NCI-H1105 (cell line): ENCODE measurements at places on chromosomes 3 and 15.
A peak's percentile ranks its signal among the peaks of the same experiment; 100 is the strongest.

GRCh38 chr3:142912402-142913172 is 23.7 kb upstream of the PCOLCE2 start:
- no peak for DNase-seq

DNA sequence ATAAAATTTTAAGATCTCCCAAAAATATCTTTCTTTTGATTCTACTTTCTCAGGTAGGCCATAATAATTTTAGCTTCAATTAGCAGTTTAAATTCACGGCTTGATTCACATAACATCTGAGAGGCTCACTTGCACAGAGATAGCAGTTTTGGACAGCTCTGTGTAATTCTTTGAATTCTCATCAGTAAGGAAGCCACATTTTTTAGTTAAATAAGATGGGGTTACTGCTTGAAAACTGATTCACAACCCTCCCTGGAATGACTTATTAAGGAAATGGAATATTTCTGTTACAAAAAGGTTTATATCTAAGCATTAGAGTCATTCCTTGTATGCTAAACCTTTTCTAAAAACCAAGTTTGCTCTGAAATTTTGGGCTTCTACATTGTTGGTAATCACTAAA is 212.7 kb downstream of the ALCAM start:
- no peak for DNase-seq

DNA sequence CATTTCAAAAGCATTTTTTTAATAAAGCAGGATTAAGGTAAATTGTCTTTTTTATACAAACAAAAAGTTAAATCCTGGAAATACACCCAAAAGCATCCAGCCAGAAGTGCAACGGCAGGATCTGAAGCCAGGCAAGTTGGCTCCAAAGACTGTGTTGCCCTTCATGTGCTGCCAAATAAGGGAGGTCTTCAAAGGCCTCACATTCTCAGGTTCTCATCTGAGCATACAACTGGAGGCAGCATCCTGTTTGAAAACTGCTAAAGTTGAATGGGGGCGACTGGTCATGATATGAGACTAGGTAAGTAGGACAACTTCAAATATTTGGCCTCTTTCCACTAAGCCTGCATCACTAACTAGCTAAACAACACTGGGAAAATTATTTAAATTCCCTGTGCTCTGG is 52.2 kb downstream of the IMPG2 start:
- no peak for DNase-seq

GRCh38 chr3:170477395-170477794 is 58.7 kb downstream of the CLDN11 start:
- DNase-seq = no peak

GRCh38 chr15:40047415-40048210 is 8.6 kb upstream of the SRP14 start:
- no peak for DNase-seq

DNA sequence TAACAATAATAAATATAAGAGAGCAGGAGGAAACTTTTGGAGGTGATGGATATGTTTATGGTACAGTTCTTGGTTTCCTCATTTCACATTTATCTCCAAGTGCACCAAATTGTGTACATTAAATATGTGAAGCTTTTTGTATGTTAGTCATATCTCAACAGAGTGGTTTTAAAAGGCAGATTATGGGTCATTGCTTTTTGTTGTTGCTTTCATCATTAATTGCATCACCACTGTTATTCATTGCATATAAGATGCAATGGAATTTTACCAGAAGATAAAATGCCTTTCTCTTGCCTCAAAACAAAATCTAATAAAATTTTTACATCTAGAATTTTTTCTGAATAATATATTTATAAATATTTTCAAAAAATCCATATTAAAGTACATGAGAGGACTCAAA is 1198.9 kb upstream of the GBE1 start:
- DNase-seq = no peak

- no peak for DNase-seq
Observed at GRCh38 chr3:48026951-48027908, 11.0 kb upstream of the MAP4 start.

DNA sequence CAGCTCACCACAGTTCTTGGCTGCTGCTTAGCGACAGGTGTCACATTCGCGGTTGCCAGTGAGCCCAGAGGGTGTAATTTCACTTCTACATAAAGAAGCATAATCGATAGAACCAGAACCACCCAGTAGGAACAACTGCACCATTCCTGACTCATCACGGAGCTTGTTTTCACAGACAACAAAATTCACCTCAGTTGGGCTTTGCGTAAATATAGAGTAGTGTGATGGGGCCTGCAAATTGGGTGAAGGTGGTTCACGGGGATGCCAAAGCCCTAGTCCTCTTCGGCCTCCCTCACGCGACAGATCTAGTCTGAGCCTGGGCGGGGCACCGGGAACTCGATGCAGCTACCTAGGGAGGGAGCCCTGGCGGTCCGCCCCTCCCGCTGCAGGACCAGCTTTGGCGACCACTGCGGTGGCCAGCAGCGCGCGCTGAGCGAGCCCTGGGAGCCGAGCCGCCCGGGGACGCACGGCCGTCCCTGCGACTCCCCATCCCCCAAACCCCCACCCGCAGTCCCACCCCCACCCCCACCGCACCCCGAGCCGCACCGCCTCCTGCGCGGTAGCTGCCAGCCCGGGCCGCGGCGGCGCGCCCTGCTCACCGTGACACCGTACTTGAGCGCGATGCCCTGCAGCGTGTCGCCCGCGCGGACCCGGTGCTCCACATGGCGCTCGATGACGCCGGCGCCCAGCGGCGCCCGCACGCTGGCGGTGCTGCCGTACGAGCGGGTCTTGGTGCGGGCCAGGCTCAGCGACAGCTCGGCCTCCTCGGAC is 519 bp downstream of the LYSMD2 start:
- peak; percentile 34 for DNase-seq

DNA sequence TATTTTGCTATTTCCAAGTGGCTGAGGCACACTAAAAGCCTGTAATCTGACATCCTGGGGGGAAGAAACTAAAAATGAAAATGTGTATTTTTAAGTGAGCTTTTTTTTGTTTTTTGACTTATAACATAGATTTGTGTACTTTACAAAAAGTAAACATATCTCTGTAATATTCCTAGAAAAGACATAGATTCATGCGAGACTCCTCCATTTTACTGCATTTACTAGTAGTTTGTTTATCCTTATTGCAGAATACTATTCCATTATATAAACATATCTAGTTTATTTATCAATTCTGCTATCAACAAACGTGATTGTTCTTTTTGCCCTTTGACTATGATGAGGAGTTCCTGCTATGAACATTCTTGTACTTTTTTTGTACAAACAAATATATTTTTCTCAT is 67.8 kb upstream of the PLSCR5 start:
- no peak for DNase-seq

GRCh38 chr3:139764069-139764905 is 86.5 kb upstream of the NMNAT3 start:
- DNase-seq = no peak

- DNase-seq = peak; percentile 52
Observed at GRCh38 chr3:192844836-192845525, 72.7 kb downstream of the MB21D2 start.

- no peak for DNase-seq
Observed at GRCh38 chr3:141380987-141381386, 12.7 kb downstream of the ZBTB38 start.

DNA sequence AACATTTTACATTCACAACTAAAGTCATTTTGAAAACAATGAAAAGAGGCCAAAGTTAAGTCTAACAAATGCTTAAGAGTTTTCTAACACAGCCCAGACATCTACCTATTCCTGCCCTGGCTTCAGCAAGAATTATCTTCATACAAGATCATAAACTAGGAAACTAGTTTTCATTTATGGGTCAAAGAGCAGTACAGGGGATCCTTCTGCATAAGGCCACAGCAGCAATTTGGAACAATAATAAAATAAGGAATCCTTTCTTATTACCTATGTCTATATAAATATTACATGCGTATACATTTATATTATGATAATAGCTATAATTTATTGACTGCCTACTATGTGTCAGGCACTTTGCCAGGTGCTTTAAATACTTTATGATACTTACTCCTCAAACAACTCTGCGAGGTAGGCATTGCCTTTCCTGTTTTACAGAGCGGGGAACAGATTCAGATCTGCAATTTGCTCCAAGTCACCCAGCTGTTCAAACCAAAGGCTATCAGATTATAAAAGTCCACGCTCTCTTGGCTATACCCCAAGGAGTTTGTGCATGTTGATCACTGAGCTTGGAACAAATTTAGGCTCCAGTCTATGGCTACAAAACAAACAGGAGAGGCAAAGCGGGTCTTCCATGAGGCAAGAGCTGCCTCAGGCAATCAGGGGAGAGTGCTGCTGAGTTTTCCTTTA is 196.4 kb downstream of the RORA start:
- DNase-seq = peak; percentile 42

DNA sequence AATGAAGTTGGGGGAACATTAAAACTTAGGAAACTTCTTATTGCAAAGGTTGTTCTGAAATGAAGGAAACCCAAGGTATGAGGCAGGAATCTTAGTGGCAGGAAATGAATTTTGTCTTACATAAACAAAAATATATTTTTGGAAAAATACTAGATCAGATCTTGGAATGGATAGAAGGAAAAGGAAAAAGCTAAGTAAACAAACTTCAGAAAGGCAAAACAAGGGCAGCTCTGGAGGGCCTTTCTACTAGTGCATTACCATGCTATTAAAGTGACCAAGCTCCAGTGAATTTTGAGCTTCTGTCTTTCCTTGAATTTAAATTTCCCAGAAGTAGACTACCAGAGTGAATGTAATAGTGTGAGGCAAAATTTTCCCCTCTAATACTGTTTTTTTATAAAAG is 13.6 kb downstream of the ARL6 start:
- no peak for DNase-seq

DNA sequence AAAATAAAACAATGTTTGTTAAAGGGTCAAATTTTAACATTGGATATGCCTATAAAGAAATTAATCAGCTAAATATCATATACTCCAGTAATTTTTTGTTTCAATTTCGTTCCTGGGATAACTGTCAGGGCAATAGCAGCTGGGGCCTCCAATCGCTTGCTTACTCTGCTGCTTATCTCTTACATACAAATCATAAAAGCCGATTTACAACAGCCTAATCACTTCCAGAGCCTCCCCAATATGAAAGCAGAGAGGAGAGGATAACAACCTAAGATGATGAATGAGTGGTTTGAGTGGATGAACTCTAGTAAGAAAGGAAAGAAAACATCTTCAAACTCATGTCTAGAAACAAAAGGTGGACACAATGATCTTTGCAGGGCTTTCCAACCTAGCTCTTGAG is 80.7 kb upstream of the PSMD6 start:
- no peak for DNase-seq

GRCh38 chr15:69303337-69304181 is 4.8 kb downstream of the PAQR5 start:
- no peak for DNase-seq

GRCh38 chr15:52546031-52546751 is 17.5 kb upstream of the MYO5A start:
- DNase-seq = no peak

- no peak for DNase-seq
Observed at GRCh38 chr3:174332391-174332790, 526.7 kb upstream of the NAALADL2 start.

DNA sequence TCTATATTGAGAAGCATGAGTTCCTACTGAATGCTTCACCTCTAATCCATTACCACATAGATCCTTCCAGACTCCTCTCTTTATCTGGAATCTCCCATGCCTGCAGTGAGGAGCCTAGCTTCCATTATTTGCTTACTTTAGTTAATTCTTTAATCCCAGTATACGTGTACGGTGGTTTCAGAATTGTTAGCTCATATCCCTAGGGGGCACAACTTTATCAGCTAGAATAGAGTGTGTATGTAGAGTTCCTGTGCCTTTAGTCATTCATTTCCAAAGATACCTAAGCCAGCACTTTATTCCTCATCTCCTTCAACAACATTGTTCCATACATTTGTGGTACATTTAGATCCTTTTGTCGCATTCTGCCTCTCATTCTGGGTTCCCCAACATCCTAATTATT is 226.0 kb downstream of the TJP1 start:
- no peak for DNase-seq

- DNase-seq = no peak
Observed at GRCh38 chr3:11642431-11643191, 1.1 kb downstream of the VGLL4 start.

- no peak for DNase-seq
Observed at GRCh38 chr15:70034596-70034995, 63.1 kb downstream of the TLE3 start.

DNA sequence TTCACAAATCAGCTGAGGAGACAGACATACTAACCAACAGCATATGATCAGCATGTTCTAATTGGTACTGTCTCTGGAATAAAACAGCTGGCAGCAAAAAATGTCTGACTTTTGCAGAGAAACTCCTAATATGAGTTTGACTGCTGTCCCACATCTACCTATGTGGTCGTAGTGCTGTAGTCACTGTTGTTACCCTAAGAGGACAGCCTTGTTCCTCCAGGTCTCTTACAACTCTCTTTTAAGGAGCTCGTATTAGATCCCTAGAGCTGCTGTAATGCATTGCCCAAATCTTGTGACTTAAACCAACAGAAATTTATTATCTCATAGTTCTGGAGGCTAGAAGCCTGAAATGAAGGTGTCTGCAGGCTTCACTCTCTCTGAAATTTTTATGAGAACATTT is 92.1 kb downstream of the TGFBR2 start:
- DNase-seq = no peak

GRCh38 chr3:106792716-106793115 is 584.5 kb upstream of the CCDC54 start:
- DNase-seq = no peak

- DNase-seq = no peak
Observed at GRCh38 chr3:49930922-49931321, 1.3 kb upstream of the MON1A start.

DNA sequence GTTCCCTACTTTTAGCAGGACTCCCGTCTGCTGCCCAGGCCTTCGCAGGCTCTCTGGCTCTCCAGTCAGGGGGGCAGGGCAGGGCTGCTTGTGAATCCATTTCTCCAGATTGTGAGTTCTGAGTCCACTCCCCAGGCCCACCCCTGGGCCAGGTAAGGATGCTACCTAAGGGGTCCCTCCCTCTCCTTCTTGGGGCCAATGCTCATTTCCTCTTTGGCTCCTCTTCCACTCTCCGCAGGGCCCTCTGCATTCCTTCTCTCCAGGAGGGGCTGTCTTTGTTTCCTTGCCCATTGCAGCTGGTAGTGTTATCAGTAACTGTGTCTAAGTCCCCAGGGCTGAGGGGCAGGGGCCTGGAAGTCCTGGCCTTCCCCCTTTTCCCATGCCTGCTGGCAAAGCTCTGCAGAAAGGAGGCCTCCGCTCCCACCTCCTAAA is 13.0 kb upstream of the CACNA2D2 start:
- no peak for DNase-seq

- no peak for DNase-seq
Observed at GRCh38 chr3:42562047-42562907, 19.5 kb downstream of the SEC22C start.

DNA sequence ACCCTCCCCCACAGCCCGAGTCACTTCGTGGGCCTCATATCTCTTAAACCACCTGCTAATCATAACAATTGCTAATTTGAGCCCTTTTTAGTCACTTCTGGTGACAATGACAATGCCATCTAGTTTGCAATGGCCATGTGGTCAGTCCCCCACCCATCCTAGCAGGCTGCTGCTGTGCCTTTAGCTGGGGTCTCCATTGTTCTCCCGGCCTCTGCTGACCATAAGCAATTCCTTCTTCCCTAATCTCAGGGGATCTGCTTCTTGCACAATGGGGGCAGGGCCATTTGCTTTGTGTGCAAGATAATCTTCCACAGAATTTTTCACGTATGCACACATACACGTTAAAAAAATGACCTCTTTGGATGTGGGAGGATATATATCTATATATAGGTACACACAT is 406.1 kb upstream of the ONECUT1 start:
- DNase-seq = no peak
